Right renal pelvis (tissue), 4 donors: ENCODE measurements at places on chromosomes 3 and 15. TPM values are rescaled to one million over a fixed set of nuclear protein-coding genes. Genes with fewer than 3 reads are reported as not detected.

The CDHR4 gene
- not detected for polyA plus RNA-seq

The IRAK2 gene
- polyA plus RNA-seq, result 0.84 TPM

The DVL3 gene
- polyA plus RNA-seq, result 70.0 TPM

DNA sequence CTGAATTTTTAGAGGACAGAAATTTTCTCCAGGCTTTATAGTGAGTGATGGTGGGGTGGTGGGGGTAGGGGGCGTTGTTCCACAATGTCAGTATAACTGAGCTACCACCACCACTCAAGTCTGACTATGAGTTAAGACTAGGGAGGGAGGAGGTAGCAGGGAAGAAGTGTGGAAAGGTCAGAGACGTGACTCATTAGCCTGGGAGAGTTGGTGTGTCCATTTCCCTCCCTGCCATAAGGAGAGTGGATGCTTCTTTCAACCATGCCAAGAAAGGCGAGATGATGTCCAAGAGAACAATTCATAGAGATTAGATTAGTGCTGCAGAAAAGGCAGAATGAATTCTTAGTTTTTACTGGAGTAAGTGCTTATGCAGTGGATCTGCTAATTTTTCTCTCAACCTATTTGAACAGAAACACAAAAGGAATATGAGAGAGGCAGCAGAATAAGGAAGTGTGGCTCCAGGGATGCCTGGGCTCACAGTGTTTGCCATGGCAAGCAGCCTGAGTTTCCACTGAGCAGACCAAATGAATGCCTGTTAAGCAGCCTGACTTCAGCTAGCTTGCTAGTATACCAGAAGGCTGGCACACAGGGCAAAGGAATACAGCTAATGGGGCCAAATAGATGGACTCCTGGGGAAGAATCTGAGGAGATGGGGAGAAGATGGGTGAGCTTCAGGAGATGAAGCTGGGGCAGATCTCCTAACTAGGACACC, 708.9 kb downstream of the NTRK3 start:
- no peak for DNase-seq

- peak; percentile 44 for DNase-seq
Observed at GRCh38 chr3:4720316-4721075, 227.3 kb downstream of the ITPR1 start.

DNA sequence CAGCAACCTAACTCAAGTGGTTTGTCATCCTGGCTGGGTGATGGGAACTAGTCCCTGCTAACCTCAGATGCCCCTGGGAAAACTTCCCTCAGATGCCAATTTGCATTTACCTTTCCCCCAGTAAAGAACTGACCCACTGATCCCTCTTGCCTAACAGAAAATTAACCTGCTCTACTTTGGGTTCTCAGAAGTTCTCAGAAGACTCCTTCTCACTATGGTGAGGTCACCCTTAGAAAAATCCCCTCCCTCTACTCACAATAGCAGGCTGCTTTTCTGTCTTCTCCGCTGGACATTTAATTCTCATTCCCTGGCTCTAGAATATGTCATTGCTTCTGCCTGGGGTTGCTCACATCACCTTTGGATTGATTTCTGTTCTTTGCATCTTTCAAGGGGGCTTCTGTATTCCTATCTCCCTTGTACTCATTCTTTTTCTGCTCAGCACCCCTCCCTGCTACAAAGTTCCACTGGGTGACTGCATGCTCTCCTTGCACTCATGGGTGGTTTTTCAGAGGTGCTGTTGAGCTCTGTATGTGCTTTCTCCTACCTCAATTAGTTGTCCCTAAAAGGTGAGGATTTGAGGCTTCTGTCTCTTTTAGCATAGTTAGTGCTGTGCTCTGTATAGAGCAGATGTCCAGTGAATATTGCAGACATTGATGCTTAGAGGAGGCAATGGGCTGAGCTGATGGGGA, 869 bp downstream of the PLA1A start:
- no peak for DNase-seq

DNA sequence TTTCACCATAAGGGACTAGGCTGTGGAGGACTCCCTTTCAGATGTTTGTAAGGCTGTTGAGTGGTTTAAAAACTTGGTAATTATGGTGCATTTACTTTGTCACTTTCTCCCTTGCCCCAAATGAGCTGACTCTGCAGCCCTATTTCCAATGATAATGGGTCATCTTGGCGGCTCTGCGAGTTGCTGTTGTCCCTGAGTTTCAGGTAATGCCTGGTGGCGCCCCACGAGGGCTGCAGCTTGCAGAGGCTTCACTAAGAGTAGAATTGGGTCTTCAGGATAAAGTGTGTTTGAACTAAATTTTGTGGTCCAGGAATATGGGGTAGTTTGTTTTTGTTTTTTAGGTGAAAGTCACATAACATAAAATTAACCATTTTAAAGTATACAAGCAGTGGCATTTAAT, 450.1 kb upstream of the CFAP20DC start:
- DNase-seq, result no peak

GRCh38 chr15:43246261-43246774, 20.4 kb downstream of the TGM5 start:
- DNase-seq, result no peak

DNA sequence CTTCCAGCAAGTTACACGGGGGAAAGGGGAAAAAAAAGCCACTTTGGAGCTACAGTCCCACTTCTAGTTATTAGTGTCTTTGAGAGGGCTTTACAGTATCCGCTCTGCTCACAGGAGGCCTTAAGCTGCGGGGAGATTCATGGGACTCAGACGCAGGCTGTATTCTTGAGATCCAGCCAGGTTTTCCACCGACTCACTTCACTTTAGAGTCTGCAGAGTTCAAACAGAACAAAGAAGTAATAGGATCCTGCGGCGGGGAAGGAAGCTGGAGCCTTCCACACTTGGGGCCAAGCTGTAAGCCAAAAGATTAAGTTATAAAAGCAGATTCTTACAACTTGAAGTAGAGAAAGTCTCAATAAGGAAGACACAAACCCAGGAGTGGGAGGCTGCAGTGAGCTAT, 60.2 kb upstream of the FAM174B start:
- peak; percentile 33 for DNase-seq

GRCh38 chr15:25059698-25060471, 105.1 kb downstream of the SNRPN start:
- DNase-seq, result no peak
